ENCODE measurements at places on chromosomes 7 and 10.

DNA sequence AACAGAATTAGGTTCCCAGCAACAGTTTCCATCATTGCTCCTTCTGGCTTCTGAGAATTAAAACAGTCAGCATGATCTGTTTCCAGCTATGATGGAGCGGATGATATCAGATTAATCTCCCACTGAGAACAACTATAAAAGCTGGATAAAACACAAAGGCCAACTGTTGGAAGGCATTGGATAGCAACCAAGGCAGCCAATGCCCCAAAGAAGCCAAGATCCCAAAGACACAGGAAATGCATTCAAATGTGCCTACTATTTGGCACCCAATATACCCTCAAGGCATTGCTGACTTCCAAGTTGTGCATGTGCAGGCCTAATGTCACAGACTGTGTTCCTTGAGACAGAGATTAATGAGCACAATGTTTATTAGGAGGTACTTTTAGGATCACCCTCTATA lies 259.3 kb downstream of the ARHGAP12 start:
- DNase-seq, result no peak

DNA sequence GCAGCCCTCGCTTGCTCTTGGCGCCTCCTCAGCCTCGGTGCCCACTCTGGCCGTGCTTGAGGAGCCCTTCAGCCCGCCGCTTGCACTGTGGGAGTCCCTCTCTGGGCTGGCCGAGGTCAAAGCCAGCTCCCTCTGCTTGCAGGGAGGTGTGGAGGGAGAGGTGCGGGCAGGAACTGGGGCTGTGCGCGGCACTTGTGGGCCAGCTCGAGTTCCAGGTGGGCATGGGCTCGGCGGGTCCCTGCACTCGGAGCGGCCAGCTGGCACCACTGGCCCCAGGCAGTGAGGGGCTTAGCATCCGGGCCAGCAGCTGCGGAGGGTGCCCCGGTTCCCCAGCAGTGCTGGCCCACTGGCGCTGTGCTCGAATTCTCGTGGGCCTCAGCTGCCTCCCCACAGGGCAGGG lies 152.1 kb upstream of the SEMA3C start:
- DNase-seq, result no peak

- no peak for DNase-seq
These were observed 128.9 kb downstream of the HDAC9 start for GRCh38 chr7:18624459-18624858.

- DNase-seq, result no peak
These were observed 534.0 kb downstream of the DNAJB6 start for GRCh38 chr7:157870644-157871290.

DNA sequence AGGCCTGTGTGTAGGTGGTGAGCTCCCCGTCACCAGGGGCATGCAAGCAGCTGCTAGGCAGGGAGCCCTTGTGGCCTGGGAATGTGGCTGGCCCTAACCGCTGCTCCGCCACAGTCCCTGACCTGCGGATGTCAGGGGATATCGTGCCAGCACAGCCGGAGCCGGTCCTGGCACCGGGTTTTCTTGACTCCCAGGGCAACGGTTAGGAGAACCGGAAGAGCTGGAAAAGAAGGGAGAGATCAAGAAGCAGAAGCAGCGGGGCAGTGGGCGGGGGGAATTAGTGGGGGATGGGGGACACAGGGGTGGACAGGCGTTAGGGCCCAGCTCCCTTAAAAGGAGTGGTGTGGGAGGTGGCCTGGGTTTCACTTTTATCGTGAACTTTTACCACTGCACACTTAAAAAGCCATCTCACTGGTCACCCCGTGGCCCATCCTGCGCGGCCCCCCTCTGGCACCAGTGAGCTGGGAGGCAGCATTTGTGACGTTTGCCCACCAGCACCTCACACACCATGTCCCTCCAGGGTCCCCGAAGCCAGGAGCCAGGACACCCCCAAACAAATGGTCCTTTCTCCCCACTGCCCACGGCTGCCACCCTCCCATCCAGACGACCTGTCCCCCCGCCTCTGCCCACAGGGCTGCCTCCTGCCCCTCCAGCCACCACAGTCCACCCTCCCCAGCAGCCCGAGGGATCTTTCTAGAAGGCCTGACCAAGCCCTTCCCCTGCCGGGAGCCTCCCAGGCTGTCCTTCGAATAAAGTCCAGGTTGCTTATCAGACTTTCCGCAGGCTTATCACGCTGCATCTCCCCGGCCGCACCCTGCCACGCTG lies 1.8 kb upstream of the MICALL2 start:
- no peak for DNase-seq

DNA sequence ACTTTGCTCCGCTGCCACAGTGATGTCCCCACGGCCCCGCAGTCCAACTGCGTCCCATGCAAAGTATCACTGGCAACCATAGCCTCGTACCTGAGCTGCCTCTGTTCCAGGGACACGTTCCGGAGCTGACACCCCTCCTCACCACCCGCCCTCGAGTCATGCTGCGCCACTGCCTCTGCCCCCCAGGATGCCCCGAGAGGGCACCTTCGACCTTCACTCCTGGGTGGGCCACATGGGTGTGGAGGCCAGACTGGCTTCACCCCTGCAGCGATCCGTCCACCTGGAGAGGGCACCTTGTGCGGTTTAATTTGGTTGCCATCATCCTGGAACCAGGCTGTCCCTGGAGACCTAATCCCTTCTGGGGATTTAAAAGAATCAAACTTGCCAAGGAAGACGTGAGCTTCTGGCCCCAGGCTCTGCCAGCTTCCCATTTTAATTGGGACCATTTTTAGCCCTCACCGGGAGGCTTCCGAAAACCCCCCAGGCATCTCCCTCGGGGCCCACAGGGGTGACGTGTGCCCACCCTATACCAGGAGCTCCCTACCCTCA lies 19.2 kb upstream of the TNRC18 start:
- no peak for DNase-seq

DNA sequence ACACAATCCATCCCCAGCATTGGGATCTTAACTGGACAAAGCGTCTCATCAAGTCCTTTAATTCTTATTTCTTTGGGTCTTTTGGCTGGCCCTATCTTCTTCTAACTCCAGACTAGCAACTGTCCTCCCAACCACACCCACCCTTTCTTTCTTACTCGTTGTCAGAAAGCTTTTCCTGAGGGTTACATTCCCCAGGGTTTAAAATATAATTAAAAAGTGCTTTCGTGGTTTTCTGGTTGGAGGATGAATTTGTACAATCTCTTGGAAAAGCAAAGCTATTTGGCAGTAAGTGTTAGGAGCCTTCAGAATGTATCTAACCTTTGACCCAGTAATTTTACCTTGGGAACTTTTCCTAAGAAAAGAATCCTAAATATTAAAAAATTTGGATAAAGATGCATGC lies 10.4 kb upstream of the ITGB8 start:
- no peak for DNase-seq

GRCh38 chr7:18565337-18565736 lies 69.8 kb downstream of the HDAC9 start:
- no peak for DNase-seq

DNA sequence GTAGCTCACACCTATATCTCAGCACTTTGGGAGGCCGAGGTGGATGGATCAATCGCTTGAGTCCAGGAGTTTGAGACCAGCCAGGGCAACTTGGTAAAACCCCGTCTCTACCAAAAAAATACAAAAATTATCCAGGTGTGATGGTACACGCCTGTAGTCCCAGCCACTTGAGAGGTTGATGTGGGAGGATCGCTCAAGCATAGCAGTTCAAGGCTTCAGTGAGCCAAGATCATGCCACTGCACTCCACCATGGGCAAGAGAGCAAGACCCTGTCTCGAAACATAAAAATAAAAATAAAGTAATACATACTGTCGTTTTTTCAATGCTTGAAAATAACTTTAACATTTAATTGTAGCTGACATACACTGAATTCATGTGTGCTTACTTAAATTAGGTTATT lies 57.3 kb downstream of the REEP3 start:
- no peak for DNase-seq

- DNase-seq, result no peak
These were observed 619 bp upstream of the LMTK2 start for GRCh38 chr7:98105942-98106544.

- DNase-seq, result no peak
These were observed 44.5 kb downstream of the KCNMA1 start for GRCh38 chr10:77592946-77593636.

DNA sequence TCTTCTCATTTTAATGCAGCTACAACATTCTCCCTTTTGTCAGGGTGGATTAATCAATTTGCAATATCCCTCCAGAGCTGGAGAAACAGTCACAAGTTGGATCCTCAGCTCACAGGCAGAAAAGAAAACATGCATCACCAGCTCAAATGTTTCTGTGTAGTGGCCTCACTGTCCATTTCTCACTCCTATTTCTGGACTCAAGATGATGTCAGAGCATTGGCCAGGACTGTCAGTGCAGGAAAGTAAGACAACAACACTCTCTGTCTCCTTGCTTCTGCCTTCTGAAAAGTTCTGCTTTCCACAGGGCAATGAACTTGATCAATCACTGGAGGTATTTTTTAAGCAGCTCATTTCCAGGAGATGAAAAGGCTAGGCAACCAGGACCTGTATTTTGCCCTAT lies 8.2 kb upstream of the SVIL start:
- no peak for DNase-seq

DNA sequence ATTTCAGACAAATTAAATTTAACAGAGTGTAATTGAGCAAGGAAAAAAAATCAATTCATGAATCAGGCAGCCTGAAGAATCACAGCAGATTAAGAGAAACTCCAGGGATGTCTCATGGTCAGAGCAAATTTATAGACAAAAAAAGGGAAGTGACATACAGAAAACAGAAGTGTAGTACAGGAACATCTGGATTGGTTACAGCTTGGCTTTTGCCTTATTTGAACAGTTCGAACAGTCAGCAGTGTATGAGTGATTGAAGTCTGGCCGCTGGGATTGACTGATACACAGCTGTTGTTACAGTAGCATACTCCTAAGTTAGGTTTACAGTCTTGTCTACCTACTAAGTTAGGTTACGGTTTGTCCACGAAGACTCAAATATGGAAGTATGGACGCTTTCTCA lies 255.3 kb downstream of the HPSE2 start:
- no peak for DNase-seq

Measured in T-helper 2 cell (primary cell).